Suppressor macrophage treated with lipopolysaccharide for 1 hour (primary cell): ENCODE measurements at places on chromosomes 12 and 14.

DNA sequence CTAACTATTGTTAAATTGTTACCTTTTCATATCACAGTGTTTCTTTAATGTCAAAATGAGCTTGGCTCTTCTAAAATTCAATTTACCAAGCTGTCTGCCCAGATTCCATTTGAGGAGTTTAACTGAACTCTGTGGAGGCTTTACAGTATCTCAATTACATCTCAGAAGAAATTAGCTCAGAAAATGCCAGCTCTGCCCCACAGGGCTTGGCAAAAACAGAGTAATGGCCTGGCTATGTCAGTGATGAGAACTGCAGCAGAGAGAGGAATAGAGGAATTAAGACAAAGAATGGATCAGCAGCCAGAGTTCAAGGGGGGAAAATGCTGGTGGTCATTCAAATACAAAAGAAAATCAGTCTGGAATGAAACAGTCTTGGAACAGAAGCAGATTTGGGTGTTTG, 15.8 kb upstream of the TMTC1 start:
- no peak for DNase-seq

DNA sequence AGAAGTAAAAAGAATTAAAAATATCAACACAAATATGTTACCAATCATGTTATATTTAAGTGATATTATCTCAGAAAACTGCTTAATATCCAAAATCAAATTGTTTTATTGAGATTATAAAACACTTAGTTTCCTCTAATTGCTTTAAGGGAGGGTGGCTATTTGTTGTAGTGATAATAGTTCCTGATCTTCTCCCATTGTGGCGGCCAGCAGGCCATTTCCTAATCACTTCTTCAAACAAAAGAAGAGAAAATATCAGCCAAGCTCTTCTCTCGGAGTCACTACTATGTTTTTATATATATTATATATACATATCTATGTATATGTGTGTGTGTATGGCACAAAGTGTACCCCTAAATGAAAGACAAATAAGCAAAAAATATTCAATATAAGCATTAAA, 31.5 kb downstream of the ERO1A start:
- DNase-seq, result no peak

DNA sequence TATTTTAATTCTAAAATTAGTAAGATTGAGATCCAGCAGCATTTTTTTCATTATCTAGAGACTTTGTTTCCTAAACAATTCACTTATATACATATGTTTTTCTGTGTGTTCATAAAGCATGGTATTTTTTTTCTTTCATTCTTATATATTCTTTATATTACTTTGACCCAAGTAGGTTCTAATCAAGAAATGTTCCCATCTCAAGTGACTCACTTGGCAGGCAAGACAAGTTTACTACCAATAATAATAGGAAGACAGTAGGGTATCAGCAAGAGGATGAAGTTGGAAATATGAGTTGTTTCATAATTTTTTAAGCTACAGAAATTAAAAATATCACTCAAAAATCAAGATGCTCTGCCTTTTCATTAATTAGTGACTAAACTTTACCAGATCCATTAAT, 613.4 kb upstream of the ATP2B1 start:
- DNase-seq, result no peak

DNA sequence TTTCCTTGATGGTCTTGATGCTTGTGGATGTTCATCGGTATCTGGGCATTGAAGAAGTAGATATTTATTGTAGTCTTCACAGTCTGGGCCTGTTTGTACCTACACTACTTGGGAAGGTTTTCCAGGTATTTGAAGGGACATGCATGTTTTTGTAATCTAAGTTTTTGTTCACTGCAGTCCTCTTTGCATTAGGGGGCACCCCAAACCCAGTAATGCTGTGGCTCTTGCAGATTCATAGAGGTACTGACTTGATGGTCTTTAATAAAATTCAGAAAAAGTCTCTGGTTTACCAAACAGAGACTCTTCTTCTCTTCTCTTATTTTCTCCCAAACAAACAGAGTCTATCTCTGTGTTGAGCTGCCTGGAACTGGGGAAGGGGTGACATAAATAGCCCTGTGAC, 150.9 kb upstream of the SLC16A7 start:
- DNase-seq, result peak; percentile 25

GRCh38 chr14:85528897-85529631, 880 bp upstream of the FLRT2 start:
- DNase-seq, result peak; percentile 67

- DNase-seq, result no peak
These were observed 201.6 kb upstream of the KITLG start for GRCh38 chr12:88781909-88782308.

DNA sequence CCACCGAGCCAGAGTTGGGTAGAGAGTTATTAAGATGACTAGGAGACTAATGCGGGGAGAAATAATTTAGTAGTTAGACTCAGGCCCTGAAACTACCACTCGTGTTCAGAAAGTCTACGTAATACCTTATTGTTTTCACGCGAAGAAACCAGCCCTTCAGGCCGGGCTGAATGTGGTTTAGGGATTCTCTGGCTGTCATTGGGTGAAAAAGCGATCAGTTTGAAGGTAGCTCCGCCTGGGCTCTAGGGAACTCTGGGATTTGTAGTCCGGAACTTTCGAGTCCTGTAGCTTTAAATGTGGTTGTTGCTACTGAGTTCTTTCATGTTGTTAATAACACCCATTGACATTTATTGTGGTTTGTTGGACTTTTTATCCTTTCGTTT, 549 bp upstream of the WDR89 start:
- DNase-seq, result peak; percentile 96

DNA sequence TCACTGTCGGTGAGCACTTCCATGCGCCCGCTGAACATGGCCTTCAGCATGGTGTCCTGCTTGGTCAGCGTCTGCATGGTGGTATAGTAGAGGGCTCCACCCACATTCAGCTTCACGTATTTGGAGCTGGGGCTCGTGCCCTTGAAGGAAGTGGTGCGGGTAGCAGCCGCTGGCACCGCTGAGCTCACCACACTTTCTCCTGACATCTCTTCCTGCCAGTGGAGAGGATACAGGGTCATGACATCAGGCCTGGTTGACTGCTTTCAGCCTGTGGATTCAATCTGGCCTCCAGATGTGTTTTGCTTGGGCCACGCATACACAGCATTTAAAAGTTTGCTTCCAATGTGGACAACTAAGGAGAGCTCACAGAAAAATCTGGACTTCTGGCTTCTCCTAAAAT, 7.6 kb downstream of the KCTD10 start:
- DNase-seq, result no peak

DNA sequence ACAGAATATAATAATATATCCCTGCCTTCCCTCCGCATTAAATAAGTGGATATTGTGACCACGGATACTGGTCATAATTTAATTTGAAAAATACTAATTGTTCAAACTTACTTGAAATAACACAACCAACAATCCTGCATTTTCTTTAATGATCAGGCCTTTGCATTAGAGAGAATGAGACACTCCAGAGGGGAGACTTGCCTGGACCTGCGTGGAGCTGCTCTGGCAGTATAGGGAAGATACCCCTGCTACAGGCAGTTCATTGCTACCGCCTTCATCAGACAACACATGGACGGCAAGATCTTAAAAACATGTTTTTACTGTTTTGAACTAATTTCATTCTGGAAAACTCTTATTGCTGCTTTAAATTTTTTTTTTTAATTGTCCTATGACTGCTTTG, 211.0 kb upstream of the FAR2 start:
- DNase-seq, result no peak

DNA sequence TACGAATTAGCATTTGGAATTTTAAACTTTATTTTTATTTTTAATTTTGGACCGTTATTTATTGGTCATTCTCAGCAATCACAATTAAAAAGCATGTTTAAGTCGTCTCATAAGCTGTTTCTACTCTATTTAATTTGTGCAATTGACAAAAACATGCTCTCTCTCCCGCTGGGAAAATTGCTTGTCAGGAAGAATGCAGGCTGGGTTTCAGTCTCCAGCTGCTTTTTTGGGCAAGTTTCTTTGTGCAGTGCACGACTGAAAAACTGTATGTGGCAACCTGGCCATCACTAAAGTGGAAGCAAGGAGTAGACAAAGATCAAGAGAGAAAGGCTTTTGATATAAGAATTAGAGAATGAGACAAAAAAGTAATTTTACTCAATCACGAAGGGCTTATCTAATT, 941.5 kb upstream of the MDGA2 start:
- no peak for DNase-seq

GRCh38 chr14:76715511-76716081, 45.7 kb upstream of the VASH1 start:
- DNase-seq, result peak; percentile 77
